ENCODE measurements at places on chromosomes 12 and 14.

DNA sequence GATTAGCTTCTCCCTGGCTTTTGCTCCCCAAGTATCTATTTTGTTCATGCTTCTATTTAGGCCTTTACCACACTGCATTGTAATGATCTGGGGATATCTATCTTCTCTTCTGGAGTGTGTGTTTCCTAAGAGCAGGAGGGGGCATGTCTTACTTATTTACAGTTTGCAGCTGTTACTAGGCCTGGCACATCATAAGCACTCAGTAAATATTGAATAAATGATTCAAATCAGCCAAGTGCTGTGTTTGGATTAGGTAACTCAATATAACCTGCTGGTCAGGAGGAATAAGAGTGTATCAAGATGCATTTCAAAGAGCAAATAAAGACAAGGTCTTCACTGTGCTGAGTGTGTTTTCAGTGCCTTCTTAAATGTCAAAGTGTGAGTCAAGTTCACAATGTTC is 186.1 kb downstream of the FOXG1 start:
- no peak for DNase-seq

- no peak for DNase-seq
These were observed 5.2 kb downstream of the FMNL3 start for GRCh38 chr12:49702009-49702408.

- no peak for DNase-seq
These were observed 2.0 kb upstream of the ANKRD9 start for GRCh38 chr14:102511538-102511937.

GRCh38 chr12:47987411-47988072 is 16.7 kb downstream of the COL2A1 start:
- no peak for DNase-seq

- DNase-seq = no peak
These were observed 255.2 kb upstream of the DDHD1 start for GRCh38 chr14:53408175-53408879.

DNA sequence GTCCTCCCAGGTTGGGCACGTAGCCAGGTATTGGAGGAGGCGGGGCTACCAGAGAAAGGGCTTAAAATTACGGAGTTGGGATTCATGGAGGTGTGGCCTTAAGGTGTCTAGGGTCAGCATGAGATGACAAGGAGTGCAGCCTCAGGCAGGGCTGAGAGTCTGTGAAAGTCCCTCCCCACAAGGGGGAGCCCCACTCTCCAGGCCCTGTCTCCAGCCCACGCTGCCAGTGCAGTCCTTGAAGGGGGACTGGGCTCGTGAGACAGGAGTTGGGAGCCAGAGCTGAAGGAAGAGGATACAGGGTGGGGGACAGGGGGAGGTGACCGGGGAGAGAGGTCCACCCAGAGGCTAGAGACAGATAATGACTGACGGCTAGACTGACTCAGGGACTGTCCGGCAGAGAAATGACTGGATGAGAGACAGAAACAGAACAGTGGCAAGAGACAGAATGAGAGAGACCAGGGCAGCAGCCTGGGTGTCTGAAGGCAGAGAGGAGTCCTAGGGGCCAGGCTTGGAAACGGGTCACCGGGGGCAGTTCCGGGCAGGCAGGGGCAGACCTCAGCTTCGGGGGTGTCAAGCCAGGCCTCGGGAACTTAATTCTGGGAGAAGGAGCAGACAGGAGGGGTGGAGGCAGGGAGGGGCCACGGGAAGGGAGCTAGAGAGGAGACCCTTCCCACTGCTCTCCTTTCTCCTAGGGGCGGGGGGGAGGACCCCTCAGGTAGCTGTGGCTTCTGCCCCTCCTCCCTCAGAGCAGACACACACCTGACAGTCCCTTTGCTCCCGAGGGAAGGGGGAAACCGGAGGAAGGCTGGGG is 970 bp downstream of the CDH24 start:
- peak; percentile 63 for DNase-seq

DNA sequence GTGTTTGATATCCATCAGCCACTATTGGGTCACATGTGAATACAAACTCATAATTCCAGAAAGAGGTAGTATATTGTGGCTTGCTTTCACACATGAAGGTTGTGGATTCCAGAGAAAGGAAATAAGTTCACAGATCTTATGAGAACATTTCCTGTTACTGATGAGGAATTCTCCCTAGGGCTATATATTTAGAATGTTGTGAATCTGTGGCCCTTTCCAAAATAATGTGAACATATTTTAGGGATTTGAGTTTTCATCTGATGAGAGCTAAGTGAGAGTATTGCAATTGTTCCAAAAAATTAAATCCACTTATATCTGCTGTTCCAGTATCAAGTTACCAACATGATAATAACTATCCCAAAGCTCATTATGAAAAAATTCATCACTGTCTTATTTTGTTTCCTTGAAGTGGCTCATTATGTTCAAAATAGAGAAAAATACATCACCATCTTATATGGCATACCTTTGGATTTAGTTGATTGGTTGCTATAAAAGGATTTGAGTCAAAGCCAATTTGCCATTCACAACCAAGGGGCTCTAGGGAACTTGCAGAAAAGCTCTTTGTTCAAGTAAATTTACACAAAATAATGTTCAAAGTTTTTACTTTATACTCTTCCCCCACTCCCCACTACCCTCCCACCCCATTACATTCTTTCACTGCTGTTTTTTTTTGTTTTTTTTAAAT is 76.3 kb downstream of the MYRFL start:
- DNase-seq = peak; percentile 76

All from fibroblast of skin of right quadriceps (primary cell).